ENCODE measurements at places on chromosomes 7 and 10.

- DNase-seq = peak; percentile 87
Observed at GRCh38 chr7:12493407-12493806, 77.1 kb upstream of the SCIN start.

DNA sequence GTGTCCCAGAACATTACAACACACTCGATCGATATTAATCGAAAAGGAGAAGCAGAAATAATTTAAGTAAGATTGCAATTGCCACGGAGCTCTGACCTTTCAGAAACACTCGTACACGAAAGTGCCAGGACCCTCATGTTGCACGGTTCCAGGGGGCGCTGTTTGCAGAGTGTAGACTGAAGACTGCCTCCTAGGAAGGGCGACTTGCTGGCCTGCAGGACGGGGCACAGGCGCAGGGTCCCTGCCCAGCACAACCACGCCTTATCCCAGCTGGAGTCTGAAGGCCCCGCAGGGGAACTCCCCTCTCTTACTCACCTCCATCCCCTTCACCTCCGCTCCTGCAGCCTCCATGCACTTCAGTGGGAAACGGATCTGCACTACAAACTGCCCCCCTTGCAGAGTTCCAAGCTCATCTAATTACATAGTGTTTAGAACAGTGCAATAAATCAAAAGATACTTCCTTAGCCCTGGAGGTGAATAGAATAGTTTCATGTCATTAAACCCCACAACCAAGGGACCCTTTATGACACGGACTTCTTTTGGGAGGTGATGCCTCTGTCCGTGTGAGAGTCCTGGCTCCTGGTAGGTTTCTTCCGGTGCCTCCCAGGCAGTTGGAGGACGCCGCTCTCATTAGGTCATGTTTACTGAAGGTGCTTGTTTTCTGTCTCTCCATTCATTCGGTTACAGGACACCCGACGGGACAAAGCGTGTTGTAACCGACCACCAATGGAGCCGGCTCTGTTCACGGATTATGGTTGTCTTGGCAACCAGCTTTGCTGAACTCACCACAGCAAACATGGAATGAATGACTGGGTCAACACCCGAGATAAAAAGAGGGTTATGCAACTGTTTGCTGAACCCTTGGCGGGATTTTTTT, 262.2 kb downstream of the BAMBI start:
- DNase-seq = peak; percentile 8

DNA sequence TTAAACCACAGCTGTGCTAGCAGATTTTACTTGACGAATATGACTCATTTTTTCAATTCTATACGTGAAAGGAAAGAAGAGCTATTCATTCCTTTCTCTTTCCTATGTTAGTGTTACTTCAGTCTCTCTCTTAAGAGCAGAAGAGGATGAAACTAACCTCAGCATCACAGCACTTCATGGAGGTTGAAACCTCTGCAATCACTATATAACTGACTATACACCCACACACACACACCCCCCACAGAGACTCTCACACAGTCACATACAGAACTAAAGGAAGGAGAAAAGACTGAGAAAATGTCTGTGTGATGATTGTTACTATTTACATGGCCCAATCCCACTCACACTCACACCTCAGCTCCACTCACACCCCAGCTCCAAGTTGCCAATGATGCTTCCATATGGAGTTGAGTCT, 104.2 kb downstream of the KIF20B start:
- DNase-seq = no peak

GRCh38 chr10:16016688-16017087, 156.4 kb upstream of the MINDY3 start:
- DNase-seq = peak; percentile 1

GRCh38 chr7:35422715-35423114, 168.8 kb upstream of the TBX20 start:
- no peak for DNase-seq

DNA sequence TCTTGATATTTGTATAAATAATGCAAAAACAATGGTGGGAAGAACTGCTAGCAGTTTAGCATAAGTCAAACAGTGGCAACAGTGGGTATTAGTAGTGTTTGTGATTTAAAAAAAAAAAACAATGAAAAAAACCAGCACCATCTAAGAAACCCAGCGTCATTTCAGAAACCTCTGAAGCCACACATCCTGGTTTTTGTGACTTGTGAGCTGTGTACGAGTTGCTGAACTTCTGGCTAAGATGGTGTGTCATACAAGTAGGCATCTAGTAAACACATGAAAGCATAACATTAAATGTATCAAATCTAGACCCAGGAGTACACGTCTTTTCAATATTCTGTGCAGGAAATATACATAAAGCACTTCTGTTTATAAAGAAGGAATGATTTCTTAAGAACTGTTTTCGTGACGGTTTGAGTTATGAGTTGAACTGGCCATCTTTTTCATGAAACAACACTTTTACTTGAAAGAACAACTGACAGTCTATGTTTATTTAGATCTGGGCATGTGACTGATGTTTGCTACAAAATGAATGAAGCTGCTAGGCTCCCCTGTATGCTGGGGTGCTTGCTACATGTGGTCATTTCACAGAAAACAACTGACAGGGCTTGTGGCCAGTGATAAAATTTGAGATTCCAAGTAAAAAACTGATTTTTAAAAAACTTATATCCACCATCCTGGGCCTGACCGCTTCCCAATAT, 143.5 kb downstream of the PIP4K2A start:
- no peak for DNase-seq

DNA sequence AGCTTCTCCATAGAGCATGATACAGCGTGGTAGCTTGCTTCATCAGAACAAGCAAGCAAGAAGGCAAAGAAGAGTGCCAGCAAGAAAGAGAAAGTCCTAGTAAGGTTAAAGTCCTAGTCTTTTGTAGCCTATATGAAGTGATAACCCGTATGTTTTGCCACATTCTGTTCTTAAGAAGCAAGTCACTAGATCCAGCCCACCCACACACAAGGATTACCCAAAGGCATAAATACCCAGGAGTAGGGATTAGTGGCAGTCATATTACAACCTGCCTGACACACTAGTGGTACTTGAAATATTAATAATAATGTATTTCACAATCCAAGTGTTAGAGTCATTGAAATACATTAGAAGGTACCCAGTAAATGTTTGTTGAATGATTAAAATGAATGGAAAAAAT, 285.5 kb downstream of the HPSE2 start:
- DNase-seq = no peak

- DNase-seq = no peak
Observed at GRCh38 chr10:33214174-33214573, 120.3 kb downstream of the NRP1 start.

DNA sequence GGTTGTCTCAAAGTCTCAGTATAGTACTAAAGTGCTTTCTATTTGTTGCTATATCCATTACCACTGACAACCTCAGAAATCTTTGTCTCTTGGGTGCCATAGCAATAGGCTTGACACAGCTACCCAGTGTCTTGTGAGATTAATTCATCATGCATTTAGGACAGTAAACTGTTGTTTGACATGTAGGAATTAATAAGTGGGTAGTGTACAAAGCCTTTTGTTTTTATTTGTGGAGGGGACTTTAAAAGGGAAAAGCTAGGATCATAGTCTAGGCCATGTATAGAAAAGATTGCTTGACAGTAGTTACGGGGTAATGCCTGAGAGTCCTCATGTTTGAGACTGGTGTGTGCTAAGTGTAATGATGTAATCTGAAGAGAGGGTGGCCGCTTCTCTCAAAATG, 102.6 kb upstream of the AGR3 start:
- no peak for DNase-seq

GRCh38 chr7:84013616-84014240, 180.9 kb downstream of the SEMA3A start:
- no peak for DNase-seq

DNA sequence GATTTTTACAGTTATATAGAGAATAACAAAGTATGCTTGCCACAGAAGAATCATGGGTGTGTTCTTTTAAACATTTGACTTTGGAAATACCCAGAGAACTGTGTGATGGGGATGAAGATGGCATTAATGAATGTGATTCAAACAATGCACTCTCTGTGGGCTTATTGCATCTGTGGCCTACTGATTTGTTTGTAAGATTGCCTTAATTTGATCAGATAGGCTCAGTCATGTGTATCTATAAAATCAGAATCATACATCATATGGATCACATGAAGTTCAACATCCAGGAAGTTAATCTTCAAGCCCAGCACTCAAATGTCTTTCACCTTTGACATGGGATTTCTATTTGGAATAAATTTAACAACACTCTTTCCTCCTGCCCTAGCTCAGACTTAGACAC, 410.9 kb downstream of the SUGCT start:
- DNase-seq = no peak

DNA sequence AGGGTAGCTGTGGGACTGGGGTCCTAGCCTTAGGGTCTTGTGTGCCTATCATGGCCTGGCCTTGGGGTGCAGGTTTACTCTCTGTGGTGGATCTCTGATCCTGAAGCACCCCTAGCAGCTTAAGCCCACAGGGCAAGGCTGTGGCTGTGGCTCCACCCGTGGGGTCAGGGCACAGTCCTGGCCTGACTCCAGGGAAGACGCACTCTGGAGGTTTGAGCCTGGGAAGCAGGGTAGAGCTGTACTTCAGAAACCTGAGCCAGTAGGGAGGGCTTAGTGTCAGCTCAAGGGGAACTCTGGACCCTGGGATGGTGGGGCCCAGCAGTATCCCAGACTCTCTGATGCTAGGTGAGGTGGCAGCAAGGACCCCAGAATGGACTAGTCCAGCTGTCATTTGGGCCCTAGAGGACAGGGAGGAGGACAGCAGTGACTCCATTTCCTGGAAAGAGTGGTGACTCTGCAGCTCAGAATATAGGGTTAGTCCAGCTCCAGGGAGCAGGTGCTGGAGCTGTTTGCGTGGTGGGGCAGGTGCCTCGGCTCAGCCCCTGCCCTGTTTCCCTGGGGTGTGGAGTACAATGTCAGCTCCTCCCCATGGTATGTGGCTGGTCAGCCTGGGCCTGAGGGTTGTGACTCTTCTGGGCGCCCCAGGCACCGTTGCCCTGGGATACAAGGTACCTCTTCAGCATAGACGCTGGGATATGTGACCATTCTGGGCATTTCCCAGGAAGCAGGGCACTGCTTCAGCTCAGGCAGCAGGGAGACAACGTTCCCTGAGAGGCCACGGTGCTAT, 15.8 kb downstream of the GTPBP4 start:
- DNase-seq = no peak

DNA sequence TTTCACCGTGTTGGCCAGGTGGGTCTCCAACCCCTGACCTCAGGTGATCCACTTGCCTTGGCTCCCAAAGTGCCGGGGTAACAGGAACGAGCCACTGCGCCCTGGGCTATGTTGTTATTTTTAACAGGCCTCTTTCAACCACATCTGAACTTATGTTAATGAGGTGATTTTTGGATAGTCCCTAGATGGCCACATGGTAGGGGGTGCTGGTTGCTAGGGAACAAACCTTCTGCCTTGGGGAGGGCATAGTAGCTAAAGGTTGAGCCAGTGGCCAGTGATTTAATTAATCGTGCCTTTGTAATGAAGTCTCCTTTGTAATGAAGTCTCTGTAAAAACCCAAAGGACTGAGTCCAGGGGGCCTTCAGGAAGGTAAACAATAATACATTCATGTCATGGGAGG, 9.1 kb downstream of the COMTD1 start:
- DNase-seq = no peak

GRCh38 chr7:107721286-107721685, 22.7 kb upstream of the CBLL1 start:
- no peak for DNase-seq

DNA sequence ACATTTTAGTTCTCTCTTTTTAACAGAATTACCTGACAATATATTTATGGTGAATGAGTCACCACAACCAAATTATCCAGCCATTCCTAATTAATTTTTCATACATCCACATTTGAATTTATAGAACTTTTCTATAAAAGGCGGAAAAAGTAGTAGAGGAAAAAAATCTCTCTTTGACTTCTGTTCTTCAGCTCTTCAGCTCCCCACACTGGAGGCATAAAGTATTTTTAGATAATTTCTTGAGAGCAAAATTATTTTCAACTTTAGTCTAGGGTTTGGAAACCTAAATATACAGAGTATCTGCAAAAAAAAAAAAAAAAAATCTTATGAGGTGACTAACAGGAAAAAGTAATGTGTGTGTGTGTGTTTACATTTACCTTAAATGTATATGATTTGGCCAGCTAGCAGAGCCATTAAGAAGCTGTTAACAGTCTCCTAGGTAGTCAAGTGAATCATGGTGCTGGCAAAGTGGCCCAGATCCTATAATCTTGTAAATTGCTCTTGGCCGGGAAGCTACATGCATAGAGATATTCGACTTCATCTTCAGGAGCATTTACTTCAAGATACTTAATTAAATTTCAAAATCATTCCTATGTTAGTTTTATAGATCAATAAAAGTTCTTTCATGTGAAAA, 383.1 kb upstream of the STEAP1 start:
- peak; percentile 33 for DNase-seq

DNA sequence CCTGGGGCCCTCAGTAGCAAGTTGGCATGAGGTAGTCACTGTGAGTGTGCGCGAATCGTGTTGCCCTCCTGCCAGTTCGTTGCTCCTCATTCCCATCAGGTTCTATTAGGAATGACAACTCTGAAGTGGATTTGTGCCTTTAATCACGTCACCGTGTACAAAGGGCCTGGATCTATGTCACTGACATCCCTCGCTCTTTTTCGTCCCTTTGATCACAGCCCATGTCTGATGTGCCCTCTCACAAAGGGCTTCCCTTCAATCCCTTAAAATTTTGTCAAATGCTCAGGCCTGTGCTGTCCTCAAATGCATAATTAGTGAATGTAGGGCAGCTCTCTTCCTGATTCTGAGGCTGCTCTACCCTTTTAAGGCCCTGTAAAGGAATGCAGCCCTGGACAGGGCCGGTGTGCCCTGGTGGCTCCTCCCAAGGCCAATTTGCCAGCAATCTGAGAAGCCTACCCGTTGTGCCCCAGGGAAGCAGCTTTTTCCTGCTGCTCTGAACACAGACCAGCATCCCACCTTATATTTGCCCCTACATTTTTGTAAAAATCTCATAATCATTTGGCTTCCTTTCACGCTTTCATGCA, 93.6 kb downstream of the TMEM178B start:
- DNase-seq = no peak

DNA sequence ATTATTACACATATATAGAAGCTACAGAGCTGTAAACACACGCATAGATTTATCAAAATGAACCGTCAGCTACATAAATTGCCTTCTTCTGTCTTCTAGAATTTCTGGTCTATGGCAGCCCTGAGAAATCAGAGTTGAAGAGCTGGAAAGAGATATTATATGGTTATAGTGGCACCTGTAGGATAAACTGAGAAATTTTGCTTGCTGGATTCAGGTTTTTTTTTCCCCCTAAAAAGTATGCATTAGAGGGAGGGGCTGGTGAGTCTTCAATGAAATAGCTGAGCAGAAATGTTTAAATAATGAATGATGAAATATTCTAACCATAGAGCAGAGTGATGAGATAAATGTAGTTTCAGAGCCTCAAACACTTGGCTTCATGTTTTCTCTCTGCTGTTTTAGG, 78.0 kb upstream of the DYNC1I1 start:
- DNase-seq = no peak

- DNase-seq = no peak
Observed at GRCh38 chr10:75023074-75023473, 88.4 kb upstream of the SAMD8 start.

- no peak for DNase-seq
Observed at GRCh38 chr7:67916571-67917436, 920.2 kb downstream of the TYW1 start.
